ENCODE measurements at places on chromosomes 1 and 21. TPM values are rescaled to one million over a fixed set of nuclear protein-coding genes. Genes with fewer than 3 reads are reported as not detected.

Gene S100A4
- total RNA-seq, result 50.2 TPM

GRCh38 chr1:228177183-228177475 is 11.5 kb downstream of the IBA57 start:
- DNase-seq, result no peak

Gene CD160
- not detected for total RNA-seq

Gene GJA9
- total RNA-seq, result not detected

DNA sequence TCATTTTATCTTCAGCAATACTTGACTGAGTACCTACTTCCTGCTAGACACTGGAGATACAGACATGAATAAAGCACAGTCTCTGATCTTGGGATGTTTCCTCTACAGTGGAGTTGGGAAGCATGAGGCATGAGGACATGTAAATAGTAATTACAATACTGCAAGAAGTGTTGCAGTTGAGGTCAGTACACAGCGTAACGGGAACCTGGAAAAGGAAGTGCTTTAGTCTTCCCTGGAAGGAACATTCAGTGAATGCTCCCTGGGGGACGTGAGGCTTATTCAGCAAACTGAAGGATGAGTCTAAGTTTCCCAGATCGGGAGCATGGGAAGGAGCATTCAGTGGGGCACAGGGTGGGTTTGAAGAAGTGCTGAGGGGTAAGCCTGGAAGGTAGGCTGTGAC is 112.4 kb downstream of the PIK3R3 start:
- no peak for DNase-seq

DNA sequence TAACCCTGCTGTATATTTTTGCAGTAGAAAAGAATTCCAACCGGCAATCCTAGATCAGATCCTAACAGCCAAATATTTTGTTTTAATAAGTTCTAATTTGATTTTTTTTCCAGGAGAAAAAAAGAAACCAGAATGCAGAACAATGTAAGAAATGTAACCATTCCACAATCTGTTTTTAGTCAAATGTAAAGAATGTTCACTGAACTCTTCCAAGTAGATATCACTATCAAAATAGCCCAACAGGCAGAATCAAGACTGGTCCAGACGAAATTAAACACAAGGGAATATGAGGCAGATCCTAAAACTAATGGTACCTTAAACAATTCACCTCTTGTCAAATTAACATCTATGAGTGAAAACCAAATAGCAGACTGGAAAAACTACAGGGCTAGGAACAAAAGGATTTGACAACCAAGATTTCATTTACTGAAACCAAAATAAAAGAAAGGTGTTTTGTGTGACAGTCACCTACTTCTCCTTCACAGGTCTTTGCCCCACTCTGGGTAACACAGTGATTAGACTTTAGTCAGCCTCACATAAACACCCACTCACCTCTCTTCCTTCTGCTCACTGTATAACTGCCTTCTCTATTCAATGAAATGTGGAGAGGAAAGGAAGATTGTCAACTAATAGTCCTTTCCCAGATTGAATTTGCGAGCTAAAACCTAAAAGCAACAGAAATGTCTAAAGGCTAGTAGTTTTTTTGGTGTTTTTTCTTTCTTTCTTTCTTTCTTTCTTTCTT is 137.9 kb downstream of the FAF1 start:
- no peak for DNase-seq

Gene PGLYRP4
- total RNA-seq, result not detected

- no peak for DNase-seq
Measured at GRCh38 chr1:92441697-92442342, 44.9 kb downstream of the GFI1 start.

Gene C1orf74
- 1.4 TPM for total RNA-seq

DNA sequence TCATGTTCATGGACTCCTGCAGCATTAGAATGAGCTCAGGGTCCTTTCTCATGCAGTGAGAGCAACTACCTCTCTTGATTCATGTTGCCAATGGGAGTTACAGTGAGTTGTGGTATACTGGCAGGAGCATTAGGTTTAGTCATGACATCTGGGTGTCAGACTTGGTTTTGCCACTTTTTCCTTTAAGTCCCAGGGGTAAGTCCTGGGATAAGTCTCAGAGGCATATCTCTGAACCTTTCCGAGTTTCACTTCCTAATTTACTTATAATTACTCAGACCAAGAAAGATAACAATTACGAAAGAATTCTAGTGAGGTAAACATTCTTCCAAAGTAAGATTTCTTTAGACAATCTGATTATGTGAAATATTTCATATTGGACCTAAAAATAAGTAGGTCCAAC is 606.0 kb downstream of the SMYD3 start:
- no peak for DNase-seq

- DNase-seq, result no peak
Measured at GRCh38 chr21:45265721-45266517, 21.8 kb downstream of the POFUT2 start.

Gene HHIPL2
- total RNA-seq, result not detected

GRCh38 chr1:184002071-184002470 is 35.5 kb downstream of the COLGALT2 start:
- DNase-seq, result no peak

Gene F3
- 5.3 TPM for total RNA-seq

All from psoas muscle (tissue), 8 donors.